ENCODE measurements at places on chromosomes 2 and 18.

DNA sequence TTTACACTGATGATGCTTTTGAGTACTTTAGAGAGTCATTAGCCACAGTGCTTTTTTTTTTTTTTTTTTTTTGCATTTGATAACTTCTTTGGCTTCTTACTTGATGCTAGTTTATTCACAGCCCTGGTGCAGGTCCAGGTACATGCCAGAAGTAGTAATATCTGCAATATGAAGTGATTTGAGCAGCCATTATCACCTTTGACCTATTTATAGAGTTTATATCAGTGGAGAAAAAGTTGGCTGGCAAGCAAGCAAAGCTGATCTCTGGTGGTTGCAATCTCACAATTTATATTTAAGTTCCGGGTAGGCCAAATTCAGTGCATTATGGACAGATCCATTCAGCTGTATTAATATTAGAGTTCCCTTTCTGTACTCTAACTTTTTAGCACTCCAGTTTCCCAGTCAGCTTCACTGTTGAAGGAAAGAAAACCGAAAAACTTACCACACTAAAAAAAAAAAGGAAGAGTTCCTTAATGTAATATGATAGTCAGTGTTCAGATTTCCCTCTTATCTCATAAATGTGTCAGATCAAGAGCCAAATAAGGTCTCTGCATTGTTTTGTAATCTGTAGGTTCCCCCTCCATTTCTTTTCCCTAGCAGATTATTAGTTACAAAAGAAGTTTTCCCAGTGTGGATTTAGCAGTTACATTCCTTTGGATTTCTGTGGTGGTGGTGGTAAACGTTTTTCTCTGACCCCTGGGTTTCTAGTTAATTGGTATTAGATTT, 78.6 kb downstream of the HAUS1 start:
- DNase-seq, result peak; percentile 46

DNA sequence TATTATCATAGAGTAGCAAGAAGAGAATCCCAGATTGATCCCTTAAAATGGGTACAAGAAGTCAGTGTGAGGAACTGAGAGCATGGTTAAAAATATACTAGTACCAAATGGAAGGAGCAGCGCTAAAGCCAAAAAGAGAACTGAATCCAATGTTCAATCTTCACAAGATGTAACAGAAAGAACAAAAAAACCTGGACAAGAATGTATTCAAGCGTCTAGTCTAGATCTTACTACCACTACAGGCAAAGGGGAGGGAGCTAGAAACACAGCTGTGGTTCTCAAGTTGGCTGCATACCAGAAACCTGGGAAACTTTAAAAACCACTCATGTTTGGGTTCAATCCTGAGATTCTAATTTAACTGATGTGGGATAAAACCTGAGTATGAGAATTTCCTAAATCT, 57.5 kb downstream of the PIAS2 start:
- DNase-seq, result no peak

- peak; percentile 53 for DNase-seq
Observed at GRCh38 chr18:46677611-46678010, 20.6 kb upstream of the LOXHD1 start.

DNA sequence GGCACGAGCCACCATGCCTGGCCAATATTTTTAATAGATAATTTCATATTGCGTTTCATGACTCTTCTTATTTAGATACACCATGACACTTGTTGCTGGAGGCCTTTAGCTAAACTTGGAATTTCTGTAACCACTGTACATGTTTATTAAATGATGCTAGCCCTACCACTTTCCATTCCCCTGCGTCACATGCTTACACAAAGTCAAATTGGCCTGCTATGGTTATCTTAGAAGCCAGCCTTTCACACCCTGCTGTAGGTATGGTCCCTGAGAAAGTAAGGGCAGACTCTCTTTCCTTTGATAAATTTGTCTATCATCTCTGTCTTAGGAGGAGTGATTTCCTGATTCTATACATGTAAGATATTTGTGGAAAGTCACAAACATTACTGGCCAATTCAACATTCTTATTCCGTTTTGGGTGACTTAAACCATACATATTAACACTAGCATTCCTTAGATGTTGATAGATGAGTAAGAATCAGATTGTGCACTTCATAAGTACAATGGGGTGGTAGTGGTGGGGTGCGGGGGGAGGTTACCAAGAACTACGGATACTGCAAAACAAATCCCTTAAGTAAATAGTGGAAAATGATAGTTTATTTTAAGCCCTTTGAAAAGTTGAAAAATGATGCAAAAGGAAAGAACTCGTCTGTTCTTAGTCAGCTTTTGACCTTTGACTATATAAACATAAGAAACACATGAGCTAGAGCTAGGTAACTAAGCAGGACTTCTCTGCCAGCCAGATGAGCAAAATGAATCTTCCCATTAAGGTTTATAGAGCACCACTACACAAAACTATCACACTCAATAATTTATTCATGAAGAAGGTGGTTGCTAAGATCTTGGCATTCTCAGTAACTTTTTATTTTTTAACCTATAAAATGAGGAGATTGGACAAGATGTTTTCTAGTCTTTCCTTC, 7.9 kb upstream of the NDUFV2 start:
- DNase-seq, result no peak

DNA sequence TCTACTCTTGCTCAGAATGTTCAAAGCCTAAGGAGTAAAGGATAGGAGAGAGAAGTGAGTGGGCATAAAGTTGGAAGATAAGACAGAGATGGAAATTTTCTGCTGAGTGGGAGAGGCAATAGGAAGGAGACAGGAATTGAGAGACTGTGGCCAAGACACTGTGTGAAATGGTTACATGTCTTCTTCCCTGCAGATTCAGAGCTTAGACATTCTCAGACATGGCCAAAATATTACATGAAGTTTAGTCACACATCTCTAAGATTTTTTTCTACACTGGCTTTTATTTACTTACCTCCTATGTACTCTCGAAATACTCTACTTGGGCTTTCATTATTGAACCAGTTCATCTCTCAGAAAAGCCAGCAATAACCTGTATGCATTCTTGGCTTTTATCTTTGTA, 363.0 kb upstream of the FANCL start:
- no peak for DNase-seq

GRCh38 chr2:21427606-21428005, 303.8 kb downstream of the TDRD15 start:
- DNase-seq, result peak; percentile 67

DNA sequence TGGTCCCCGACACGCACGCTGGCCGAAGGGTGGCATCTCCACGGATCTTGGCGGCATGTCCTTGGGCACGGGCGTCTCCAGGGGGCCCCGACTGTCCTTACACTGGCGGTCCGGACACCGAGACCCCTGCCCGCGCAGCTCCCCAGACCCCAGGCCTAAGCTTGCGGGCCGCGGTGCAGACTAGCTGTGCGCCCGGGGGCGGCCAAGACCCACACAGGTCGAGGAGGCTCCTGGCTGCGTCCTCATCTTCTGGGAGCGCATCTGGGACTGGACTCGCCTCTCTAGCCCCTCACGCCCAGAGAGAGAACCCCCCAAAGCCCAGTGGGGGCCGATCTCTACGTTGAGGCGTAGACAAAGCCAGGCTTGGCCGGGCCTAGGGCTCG, 475 bp upstream of the TWIST2 start:
- DNase-seq, result peak; percentile 35

DNA sequence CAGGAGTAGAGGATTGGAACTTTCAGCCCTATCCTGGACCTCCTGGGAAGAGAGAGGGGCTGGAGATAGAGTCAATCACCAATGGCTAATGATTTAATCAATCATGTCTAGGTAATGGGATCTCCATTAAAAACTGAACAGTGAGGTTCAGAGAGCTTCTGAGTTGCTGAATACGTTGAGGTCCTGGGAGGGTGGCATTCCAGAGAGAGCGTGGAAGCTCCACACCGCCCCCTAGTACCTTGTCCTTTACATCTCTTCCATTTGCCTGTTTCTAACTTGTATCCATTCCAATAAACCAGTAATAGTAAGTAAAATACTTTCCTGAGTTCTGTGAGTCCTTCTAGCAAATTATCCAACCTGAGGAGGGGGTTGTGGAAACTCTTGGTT, 101.7 kb downstream of the B3GNT2 start:
- DNase-seq, result peak; percentile 66

DNA sequence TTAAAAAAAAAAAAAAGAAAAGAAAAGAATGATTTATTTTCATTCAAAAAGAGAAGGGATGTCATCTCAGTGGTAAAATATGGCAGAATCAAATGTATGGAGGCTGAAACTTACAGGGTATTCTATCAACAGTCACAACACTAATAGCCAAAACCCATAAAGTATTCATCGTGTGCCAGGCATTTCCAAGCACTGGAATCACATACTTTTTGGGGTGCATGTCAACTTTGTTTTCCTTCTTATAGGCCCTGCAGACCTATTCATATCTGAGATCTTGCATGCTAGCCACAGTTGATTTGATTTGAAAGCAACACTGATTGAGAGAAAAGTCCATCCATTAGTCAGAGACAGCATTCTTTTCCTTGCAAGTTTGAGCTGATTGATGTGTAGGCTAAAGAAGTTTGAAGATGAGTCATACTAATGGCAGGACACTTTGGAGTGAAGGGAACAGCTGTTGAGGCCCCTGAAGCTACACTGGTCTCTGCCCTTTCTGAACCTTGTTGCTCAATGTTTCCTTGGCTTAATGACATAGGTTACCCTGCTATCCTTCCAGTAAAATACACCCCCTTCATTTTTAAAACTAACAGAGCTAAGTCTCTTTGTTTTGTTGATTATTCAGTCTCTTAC, 22.0 kb downstream of the KATNAL2 start:
- DNase-seq, result peak; percentile 53

DNA sequence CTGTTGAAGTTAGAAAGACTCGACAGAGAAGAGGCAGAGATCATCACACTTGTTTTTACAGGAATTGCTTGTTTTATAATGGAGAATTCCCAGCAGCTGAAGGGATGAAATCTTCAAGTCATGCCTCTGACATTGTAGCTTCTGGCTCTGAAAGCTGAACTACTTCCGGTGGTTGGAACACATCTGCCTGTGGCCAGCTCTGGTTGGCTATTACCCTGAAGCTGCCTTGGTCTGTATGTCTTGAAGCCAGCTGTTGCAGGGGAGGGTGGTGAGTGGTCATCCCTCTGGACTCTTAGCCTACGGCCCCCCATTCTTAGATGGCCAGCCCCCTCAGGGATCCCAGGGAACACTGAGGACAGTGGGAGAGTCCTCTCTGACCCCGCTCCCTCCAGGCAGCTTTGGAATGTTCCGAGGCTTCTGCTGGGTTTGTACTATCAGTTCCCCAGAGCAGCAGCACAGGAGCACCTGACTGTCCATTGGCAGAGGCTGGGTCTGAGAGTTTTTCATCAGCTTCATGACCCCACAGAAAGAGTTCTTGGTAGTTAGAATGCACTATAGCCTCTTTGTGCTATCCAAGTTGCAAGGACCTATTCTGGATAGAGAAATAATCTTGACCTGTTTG, 87.4 kb upstream of the CAPN13 start:
- no peak for DNase-seq
